ENCODE measurements at places on chromosomes 6 and 20.

GRCh38 chr20:53097791-53098190, 125.6 kb downstream of the TSHZ2 start:
- DNase-seq = no peak

DNA sequence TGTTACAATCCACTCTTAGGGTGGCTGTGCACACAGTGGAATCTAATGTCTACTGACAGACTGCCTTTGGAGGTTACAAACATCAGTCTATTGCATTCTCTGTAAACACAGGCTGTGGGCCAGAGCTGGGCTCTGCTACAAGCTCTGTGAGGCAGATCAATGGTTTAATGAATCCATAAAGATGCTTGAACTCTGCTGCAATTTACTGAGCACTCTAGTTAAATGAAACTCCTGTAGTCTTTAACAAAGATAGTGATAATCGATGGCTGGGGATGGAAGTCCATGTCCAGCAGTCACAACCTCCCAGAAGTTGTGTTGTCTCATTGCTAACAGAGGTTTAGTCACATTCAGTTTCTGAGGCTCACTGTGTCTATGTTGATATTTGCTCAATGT, 50.5 kb downstream of the SOBP start:
- no peak for DNase-seq

DNA sequence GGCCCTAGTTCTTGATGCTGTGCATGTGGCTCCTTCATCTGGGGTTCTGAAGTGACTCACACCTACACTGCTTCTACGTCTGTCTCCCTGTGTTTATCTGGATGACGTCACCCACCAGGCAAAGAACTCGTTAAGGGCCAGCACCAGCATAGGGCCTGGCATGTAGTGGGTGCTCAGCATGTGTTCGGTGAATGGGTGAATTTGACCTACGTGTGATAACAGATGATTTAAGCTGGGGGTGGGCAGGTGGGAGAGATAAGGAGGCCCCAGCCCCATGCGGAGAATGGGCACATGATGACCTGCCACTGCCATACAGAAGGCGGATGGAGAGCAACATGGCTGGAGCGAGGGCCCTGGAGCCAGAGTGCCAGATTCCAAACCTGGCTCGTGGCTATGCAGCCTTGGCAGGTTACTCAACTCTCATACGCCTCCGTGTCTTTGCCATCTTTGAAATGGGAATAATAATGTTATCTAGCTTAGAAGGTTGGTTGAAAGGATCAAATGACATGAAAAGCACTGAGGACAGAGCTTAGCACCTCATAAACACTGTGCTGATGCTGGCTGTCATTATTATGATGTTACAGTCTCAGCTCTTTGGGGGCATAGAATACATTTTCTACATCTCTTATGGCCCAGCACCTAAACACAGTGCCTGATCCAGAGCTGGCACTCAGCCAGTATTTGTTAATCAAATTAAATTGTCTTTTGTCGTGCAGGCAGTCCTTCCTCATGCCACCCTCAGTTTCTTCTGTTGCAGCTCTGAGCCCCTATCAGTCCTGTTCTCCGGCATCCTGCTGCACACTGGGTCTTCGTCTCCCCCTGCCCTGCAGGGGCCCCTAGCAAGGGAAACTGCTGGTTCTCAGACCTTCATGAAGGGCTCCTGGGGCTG, 39.6 kb downstream of the VEGFA start:
- DNase-seq = no peak

- no peak for DNase-seq
These were observed 149.7 kb downstream of the PRL start for GRCh38 chr6:22146931-22147701.

DNA sequence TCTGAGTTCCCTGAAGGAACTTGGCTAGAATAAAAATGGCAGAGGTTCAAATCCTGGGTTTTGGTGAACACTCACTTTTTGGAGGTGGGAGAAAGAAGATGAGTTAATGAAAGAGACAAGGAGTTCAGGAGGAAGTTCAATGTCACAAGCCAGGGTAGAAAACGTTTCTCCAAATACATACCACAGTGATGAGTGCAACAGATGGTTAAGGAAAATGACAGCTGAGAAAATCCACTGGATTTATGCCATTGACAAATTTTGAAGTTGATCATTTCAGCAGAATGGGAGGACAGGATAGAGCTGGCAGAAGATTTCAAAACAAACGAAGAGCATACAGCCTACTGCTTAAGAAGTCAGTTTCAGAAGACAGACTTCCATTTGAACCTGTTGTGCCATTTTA, 122.7 kb downstream of the GFRAL start:
- DNase-seq = no peak

DNA sequence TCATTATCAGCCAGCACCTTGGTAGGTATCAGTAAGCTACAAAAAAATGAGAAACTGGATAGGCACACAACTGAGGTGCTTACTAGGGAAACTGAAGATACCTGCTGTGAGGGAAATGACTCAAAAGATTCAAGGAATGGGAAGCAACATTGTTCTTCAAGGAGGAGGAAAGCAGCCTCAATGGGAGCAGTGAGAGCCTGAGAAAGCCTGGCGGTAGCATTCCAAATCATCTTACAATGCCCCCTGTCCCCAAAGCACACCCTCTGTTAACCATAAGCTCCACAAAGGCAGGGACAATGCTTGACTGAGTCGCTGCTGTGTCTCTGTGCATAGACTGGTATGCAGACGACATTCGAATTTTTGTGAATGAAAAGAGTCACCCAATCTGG, 10.6 kb downstream of the PKHD1 start:
- no peak for DNase-seq

- DNase-seq = no peak
These were observed 126.6 kb downstream of the TAF4 start for GRCh38 chr20:61938839-61939690.

DNA sequence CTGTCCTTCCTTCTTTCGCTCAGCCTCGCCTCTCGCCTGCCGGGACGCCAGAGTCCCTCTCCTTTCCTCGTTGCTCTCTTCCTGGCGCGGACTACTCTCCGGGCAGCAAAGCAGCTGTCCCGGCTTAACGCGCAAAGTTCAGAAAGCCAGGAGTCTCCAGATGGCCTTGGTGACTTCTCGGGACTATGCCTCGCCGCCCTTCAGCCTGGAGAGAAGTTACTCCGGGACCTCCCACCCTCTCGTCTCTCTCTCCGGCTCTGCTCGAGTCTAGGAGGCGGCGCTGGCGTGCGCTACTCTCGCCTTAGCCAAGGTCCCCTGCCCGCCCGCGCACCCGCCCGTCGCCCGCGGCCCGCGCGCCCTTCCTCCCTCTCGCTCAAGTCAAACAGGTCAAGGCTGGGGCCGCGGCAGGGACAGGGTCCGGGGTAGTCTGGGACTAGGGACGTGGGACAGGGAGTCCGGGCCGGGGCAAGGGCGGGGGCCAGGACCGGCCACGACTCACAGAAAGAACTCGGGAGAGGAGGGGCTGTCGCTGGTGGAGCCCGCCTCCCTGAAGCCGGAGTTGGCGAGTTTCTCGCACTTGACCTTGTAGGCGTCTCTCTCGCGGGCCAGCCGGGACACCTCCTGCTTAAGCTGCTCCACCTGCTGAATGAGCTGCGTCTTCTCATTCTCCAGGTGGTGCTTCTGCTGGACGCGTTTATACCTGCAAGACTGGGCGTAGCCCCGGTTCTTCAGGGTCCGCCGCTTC, 1.5 kb downstream of the MAFB start:
- DNase-seq = no peak

GRCh38 chr6:42212442-42212841, 5.2 kb downstream of the MRPS10 start:
- DNase-seq = no peak

DNA sequence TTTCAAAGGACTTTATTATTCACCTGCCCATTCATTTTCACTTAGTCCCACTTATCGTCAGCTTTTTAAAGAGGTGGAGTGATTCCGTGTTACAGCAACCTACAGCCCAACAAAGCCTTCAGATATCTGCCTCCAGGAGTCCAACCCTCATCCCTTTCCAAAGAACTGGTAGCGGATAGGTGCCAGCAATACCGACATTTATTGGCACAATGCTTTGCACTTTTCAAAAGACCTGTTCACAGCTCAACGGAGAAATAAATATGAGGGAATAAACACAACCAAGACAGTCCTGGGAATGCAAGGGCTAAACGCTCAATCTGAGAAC, 819 bp upstream of the MTRF1L start:
- no peak for DNase-seq

All from stimulated activated CD4-positive, alpha-beta T cell treated with anti-CD3 and anti-CD28 coated beads, TNF-alpha, amount 100 ng/mL, for 24 hours (primary cell).